ENCODE measurements at places on chromosomes 2 and 18. TPM values are rescaled to one million over a fixed set of nuclear protein-coding genes. Genes with fewer than 3 reads are reported as not detected.

- no peak for DNase-seq
Observed at GRCh38 chr2:135230150-135230549, 178.1 kb downstream of the RAB3GAP1 start.

DNA sequence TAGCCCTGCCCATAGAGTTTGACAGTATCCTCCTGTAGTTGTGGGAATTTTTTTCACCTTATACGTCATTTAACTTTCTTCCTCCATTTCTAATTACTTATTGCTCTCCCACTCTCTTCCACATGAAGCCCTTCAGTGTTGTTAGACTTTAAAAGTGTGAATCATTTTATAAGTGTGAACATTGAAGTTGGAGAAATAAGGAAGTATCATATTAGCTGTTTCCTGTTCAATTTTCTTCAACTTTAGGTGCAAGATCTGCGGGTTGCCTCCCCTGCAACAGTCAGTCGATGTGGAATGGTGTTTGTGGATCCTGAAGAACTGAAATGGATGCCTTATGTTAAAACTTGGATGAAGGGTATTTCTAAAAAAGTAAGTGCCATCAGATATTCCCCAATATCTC is 138.1 kb downstream of the DNAH6 start:
- DNase-seq = no peak

DNA sequence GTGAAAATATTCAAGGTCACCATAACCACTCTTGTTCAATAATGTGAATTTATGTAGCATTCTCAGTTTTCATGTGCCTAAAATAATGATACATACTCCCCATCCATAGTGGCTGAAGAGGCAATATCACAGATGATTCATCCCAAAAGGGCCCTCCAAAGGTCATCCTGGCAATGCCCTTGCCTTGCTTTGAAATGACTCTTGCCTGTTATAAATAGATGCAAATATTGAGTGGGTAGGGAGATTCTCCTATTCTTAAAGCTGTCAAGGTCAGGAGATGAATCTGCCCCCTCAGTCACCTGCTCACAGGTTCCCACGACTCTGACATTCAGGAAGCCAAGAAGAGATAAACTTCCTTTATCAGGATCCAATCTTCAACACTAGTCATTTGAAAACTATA is 490.5 kb downstream of the TNS1 start:
- no peak for DNase-seq

DNA sequence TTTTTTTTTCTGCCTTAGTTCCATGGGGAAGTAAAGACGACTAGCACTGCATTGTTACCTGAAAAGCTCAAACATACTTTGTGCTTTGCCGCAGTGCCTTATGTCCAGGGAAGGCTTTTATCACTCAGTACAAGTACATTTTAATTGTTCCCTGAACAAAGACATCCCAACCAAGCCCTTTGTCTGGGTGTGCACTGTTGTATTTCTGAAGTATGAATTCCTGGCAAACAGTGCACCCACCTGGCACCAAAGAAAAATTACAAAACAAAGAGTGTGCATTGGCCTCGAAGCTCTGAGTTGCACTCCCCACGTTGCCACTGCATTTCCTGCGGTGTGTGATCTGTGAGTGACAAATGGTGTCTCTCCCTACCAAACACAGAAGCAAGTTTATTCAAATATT is 858.5 kb upstream of the PIK3C3 start:
- DNase-seq = no peak

DNA sequence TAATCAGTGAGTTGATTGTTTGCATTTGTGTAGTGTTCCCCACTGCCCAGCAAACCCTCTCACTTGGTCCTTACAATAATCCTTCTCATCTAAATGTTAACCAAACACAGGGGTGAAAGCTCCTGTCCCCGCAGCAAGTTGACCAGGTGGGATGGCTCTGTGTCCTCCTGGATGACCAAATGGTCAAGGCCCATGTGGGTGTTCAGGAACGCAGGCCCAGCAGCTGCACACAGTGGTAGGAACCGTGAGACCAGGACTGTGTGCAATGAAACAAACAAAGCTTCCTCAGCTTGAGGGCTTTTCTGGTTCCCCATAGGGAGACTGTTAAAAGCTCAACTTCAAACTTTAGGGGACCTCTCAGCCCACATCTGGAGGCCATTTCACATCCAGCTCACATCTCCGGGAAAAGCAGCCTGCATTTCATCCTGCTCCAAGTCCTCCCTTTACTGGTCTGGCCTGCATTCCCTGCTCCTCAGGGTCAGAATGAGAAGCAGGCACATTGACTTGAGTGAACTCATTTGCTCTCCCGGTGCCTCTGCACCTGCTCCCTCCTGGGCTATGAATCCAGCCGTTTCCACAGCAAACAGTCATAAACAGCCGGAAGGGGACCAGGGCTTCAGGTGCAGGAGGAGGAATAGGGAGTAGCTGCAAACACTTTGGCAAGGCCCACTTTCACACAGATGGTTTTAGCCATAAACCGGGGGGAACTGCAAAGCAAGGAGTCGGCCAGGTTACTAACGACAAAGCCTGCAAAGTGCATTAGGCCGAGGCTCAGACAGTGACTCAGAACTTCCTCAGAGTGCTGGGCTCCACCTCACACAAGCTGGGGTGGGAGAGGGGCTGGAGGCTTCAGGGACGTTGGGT is 144.7 kb downstream of the CAPN13 start:
- DNase-seq = no peak

DNA sequence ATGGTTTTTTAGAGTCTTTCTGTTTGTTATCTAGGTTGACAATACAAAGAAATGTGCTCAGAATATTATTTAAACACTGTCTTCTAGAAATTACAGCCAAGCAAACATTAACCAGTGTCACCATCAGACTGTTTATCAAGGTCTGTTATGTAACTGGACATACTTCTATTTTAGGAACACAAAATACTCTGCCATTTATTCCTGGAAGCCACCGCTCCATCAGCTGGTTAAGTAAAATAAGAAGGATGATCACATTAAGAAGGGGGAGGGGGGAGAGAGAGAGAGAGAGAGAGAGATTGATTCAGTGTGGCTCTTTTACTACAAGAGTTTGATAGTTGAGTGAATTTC is 47.9 kb downstream of the MBP start:
- DNase-seq = no peak

- no peak for DNase-seq
Observed at GRCh38 chr2:64246962-64247361, 102.7 kb upstream of the PELI1 start.

DNA sequence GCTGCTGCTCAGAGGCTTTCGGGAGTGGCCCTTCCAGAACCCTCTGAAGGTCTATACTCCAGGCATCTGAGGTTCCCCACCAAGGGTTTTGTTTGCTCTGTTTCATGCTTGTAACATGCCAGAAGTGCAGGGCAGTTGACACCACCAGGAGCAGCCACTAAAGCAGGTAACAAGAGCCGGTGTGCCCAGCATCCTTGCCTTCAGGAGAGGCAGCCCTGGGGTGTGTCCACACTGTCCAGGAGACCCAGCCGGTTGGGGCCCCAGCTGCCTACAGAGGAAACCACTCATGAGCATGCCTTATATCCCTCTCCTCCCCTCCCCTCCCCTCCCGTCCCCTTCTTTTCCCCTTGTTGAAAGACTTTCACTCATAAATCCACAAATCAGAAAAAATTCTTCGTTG is 93.1 kb downstream of the CD8B2 start:
- no peak for DNase-seq

DNA sequence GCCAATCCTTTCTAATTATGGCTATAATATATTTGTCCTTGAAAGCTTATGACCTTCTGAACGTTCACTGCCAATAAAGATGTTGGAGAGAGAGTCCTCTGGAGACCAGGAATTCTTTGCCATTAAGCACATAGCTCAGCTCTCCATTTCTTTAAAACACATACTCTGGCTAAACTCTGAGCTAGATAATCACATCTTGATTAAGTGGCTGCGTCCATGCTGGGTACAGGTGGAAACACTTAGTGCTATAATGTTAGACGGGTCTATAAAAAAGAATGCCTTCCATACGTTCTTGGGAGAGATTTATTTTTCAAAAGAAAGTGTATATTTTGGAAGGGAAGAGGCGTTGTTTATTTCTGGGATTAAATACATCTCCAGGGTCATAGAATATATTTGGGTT is 314.5 kb downstream of the LPIN1 start:
- DNase-seq = no peak

HRH4 gene
- not detected for total RNA-seq

DNA sequence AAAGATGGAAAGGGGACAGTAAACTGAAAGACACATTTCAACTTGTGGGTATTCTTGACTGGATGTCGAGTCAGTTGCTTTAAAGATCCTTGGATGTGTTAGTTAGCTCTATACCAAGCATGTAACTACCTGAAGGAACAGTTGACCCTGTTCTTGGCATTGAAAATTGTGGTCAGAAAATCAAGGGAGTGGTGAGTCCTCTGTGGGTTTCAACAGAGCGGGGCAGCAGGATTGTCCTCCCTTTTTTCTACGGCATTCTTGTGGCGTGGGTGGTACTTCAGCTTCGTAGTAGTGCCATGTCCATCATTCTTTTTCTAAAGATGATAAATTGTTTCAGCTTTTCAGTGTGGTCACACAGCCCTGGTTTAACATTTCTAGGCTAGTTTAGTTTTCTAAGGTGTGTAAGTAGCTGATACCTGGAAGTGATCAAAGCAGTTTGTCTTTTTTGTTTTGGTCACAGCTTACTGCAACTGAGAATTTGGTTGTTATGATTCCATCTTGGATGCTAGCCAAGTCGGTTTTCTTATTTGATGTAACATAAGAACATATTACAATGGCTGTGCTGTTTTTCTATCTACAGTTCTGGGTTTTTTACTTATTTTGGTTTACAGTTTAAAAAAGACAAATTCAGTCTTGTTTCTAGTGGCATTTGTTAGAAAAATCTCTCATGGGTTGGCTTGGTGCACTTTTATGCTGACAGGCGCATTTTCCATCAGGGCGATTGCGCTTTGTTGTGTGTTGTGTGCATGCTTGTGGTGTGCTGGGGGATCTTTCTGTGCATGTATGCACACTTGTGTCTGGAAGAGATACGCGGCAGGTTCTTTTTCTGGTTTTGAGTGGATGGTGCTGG is 84.7 kb downstream of the ZNF407 start:
- no peak for DNase-seq

SF3B1 gene
- total RNA-seq = 182 TPM

CRYGD gene
- total RNA-seq = not detected

DPP4 gene
- total RNA-seq = 0.56 TPM

DNA sequence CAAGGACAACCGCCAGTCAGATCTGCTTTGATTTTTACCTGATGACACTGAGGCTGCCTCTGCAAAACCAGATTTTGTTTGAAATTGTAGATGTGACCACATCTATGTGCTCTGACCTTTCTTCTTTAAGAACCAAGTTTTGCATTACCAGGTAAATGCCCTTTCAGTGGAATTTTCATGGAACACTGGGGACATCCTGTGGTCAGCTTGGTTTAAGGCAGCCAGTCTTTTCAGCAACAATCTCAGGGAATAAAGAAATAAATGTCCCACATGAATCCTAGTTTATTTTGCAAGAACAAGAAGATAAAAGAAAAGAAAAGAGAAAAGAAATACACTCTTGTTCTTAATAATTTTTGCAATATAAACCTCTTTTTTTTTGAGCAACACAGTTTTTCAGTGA is 90.6 kb downstream of the POU3F3 start:
- no peak for DNase-seq
